ENCODE measurements at places on chromosomes 16 and 17. TPM values are rescaled to one million over a fixed set of nuclear protein-coding genes. Genes with fewer than 3 reads are reported as not detected.
A peak's percentile ranks its signal among the peaks of the same experiment; 100 is the strongest.

Gene TOP2A
- 0.17 TPM for total RNA-seq

Gene ZNF597
- 1.5 TPM for total RNA-seq

DNA sequence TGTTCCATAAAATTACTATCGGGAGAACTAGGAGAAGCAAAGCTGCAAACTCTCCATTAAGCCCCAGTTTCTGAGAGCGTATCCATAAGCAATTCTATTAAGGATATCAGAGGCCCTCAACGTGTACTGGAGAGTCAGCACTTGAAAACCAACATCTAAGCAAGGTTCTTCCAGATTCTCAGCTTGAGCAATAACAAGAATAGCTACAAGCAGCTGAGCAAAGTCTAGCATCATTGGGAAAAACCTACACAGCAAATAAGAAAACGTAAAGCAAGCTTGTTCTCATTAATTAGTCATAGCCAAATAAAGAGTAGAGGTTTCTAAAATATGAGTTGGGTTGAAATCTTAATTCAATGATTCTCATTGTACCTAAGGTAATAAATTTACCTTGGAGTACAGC, 26.9 kb upstream of the COX10 start:
- no peaks in the 10 kb centered on the region for H3K4me1 ChIP-seq
- DNase-seq: no peak
- no peaks in the 10 kb centered on the region for H3K36me3 ChIP-seq
- no peaks in the 10 kb centered on the region for H3K27me3 ChIP-seq
- H3K27ac ChIP-seq: no peak overlapping the region

GRCh38 chr17:33858121-33858520, 397.0 kb upstream of the CCL2 start:
- H3K36me3 ChIP-seq: no peaks in the 10 kb centered on the region
- no peak overlapping the region for H3K27ac ChIP-seq
- H3K4me1 ChIP-seq: no peaks in the 10 kb centered on the region
- H3K27me3 ChIP-seq: no peaks in the 10 kb centered on the region
- H3K4me3 ChIP-seq: no peak overlapping the region
- no peak for DNase-seq

DNA sequence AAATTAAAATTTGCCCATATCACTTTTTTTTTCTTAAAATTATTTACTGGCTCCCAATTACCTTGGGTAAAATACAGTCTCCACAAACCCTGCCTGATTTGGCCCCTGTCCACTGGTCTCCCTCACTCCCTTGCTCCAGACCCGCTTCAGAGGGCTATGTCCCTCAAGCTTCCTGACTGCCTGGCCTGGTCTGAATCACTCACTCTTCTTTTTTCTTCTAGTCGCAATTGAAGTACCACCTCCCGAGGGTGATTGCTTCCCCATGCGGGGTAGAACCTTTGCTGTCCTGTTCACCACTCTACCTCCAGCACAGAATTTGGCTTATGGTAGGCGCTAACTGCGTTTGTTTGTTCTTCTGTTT, 598 bp upstream of the PGAP3 start:
- H3K27me3 ChIP-seq: no peaks in the 10 kb centered on the region
- no peak for DNase-seq
- peak overlapping the region; percentile 66 for H3K4me3 ChIP-seq
- peaks cover 22% of the 10 kb centered on the region for H3K36me3 ChIP-seq
- peak overlapping the region; percentile 88 for H3K27ac ChIP-seq
- peaks cover 19% of the 10 kb centered on the region for H3K4me1 ChIP-seq

- H3K27me3 ChIP-seq: no peaks in the 10 kb centered on the region
- H3K27ac ChIP-seq: no peak overlapping the region
- no peak overlapping the region for H3K4me3 ChIP-seq
- peaks cover 19% of the 10 kb centered on the region for H3K4me1 ChIP-seq
- no peaks in the 10 kb centered on the region for H3K36me3 ChIP-seq
- DNase-seq: no peak
These were observed 52.9 kb downstream of the RMI2 start for GRCh38 chr16:11398136-11398535.

Measured in heart right ventricle (tissue), 16 donors.